Muscle of back (tissue), 13 donors: ENCODE measurements at places on chromosomes 6 and 20. TPM values are rescaled to one million over a fixed set of nuclear protein-coding genes. Genes with fewer than 3 reads are reported as not detected.

GRCh38 chr6:136562211-136562610 is 12.0 kb upstream of the MAP7 start:
- DNase-seq = no peak

Gene CRISP2
- not detected for polyA plus RNA-seq

DNA sequence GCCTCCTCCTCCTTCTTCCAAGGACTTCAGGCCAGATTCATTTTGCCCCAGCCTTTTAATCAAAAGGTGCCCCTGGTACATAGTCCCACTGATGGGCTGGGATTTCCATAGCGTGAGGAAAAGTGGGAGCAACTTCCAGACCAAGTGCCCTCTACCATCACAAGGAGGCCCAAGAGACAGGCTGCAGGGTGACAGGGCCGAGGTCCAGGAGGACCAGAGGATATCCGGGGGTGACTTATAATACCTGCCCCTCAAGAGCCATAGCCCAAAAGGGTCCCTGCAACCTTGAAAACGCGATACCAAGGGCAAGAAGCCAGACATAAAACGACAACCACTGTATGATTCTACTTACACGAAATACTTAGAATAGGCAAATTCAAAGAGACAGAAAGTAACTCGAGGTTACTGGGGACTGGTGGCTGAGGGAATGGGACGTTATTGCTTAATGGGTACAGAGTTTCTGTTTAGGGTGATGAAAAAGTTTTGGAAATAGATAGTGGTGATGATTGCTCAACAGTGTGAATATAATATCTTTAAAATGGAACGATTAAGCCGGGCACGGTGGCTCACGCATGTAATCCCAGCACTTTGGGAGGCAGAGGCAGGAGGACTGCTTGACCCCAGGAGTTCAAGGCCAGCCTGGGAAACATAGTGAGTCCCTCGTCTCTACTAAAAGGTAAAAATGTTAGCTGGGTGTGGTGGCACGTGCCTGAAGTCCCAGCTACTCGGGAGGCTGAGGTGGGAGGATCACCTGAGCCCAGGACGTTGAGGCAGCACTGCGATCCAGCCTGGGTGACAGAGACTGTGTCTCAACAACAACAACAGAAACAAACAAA is 71.9 kb downstream of the NOL4L start:
- DNase-seq = no peak

DNA sequence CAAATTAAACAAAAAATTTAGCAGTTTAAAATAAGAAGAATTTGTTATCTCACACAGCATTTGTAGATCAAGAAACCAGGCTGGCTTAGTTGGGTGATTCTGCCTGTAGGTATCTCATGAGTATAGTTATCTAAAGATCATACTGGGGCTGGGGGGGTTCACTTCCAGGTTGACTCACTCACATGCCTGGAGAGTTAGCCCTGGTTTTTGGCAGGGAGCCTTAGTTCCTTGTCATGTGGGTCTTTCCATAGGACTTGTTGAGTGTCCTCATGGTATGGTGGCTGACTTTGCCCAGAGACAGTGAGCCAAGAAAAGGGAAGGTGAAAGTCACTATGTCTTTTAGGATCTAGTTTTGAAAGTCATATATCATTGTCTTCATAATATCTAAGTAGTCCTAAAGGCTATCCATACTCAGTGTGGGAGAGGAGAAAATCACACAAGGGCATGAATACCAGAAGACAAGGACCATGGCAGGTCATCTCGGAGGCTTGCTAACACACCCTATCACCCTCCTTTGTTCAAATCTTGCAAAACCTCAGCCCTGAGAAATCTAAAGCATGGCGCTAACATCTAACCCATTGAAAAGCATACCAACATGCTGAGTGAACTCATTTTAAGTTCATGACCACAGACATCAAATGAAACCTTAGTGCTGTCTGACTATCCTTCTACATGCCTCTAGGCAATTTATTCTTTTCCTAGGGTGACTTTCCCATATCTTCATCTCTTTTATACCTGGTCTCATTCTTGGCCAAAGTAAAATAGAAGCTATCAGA is 39.2 kb downstream of the CYP24A1 start:
- DNase-seq = no peak

GRCh38 chr6:6314596-6314995 is 5.9 kb downstream of the F13A1 start:
- DNase-seq = no peak

DNA sequence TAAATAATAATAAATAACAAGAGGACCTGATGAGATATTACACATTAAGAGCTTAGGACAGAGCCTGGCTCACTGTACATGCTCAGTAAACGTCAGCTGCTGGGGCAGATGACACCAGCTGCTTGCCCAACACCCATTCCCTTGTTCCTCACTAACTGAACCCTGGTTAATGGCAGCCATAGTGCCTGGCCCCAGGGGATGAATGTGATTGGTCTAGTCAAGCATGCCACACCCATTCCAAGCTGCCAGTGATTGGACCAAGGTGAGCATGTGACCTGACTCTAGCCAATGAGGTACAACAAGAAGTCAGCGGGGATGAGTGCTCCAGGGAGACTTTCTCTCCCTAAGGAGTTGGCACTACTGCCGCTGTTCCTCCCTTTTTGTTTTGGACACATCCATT is 85.1 kb upstream of the PTPN1 start:
- DNase-seq = no peak

Gene PHIP
- 26.7 TPM for polyA plus RNA-seq

Gene ULBP2
- polyA plus RNA-seq = 0.41 TPM

GRCh38 chr6:135901774-135902524 is 50.4 kb downstream of the PDE7B start:
- DNase-seq = peak; percentile 82

DNA sequence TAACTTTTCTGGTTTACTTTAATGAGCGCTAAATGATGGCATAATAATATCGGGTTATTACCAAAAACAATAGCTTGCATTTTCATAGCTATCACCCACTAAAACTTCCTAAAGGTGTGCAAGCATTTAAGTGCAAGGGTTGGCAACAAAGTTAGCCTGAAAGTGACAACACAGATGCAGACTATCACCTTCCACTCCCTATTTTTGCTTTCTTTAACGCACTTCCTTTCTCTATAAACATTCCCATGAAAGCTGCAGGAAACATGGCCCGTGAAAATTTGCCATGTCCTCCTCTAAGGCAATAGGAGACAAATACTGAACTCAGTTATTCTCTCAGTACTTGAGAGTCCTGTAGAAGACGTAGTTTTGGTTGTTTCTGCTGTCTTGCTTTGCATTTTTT is 2.7 kb downstream of the MYCT1 start:
- no peak for DNase-seq

DNA sequence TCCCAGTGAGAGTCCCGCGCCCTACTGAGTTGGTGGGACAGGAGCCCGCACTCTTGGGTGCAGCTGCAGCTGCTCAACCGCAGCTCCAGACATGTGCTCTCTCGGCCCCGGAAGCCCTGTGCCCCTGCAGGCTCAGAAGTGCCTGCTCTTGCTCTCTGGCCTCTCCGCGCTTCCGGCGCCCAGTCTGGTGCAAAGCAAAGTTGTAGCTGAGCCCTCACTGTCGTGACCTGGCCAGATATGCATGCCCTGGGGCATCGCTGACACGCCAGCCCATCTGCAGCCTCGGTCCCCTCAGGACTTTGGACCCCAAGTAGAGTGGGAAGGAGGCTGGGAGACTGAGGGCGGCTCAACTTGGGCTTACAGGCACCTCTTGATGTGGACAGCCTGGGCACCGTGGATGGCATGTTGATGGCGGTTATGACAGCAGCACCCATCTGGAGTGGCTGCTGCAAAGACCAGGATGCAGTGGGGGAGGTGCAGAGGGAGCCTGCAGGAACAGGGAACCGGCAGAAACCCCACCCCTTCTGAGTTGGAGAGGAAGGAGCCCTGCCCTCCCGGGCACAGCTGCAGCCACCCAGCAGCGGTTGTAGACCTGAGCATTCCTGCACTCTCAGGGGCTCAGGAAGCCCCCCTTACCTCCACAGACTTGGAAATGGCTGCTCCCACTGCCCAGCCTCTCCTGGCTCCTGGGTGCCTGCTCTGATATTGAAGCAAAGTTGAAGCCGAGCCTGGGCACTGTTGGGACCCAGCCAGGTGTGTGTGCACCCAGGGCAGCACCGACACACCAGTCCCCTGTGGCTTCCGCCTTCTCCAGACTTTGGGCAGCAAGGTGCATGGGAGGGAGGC is 462.6 kb downstream of the TBC1D32 start:
- DNase-seq = no peak

Gene OVOL2
- polyA plus RNA-seq = 1.2 TPM

GRCh38 chr20:2146080-2146867 is 44.6 kb downstream of the STK35 start:
- DNase-seq = no peak

Gene NHLRC1
- polyA plus RNA-seq = 2.8 TPM

- no peak for DNase-seq
Measured at GRCh38 chr20:4942331-4942730, 59.0 kb downstream of the SLC23A2 start.

GRCh38 chr6:128855581-128856085 is 27.3 kb upstream of the LAMA2 start:
- no peak for DNase-seq

DNA sequence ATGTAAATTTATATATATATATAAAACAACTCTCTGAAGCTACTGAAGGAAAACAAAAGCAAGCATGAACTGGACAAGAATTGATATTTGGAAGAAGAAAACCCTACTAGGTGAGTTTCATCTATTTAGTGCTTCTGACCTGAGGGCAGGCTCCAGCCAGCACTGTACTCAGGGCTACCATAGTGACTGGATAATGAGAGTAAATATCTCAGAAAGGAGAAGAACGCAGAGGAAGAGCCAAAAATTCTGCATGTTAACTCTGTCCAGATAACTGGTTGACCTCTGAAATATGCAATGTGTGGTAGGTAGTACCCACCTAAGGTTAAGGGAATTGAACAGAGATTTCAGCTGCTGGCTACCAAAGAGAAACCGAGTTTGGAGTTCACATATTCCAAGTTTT is 41.4 kb upstream of the CCN2 start:
- DNase-seq = no peak

Gene NT5E
- 26.1 TPM for polyA plus RNA-seq

Gene ABCF1
- 53.4 TPM for polyA plus RNA-seq
